IPS DF 6.9 (cell line): ENCODE measurements at places on chromosomes 7 and 10.

DNA sequence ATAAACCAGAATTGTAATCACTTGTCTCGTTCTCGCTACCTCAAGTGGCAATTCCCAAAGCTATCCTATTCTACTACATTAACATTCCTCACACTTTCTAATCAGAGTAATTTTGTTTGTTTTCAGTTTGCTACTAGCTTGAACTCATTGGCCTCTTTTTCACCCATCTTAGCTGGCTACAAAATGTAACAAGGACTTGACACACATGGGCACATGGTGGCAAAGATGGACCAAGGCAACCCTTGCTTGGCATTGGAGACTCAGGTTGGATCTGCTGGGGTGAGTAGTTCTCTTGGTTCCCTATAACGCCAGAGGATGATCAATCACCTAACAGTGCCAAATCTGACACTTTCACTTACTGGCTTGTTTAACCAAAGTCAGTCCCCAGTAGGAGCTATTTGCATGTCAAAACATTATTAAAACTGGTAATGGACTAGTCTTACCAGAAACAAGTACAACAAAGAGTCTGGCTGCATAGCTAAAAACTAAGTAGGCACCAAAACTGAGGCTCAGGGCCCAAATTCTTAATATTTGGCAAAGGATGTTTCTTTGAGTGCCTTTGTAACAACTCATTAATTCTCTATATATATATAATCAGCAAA lies 1.9 kb downstream of the USP6NL start:
- H3K4me1 ChIP-seq = peaks cover 3% of the 10 kb centered on the region; the same call in 1 of the 2 replicates
- no peak overlapping the region for H3K27ac ChIP-seq
- no peaks in the 10 kb centered on the region for H3K36me3 ChIP-seq
- H3K27me3 ChIP-seq = no peaks in the 10 kb centered on the region

GRCh38 chr10:128873411-128874054 lies 593.5 kb upstream of the MGMT start:
- H3K4me1 ChIP-seq = no peaks in the 10 kb centered on the region
- no peak overlapping the region for H3K27ac ChIP-seq
- no peak for DNase-seq
- no peaks in the 10 kb centered on the region for H3K27me3 ChIP-seq

DNA sequence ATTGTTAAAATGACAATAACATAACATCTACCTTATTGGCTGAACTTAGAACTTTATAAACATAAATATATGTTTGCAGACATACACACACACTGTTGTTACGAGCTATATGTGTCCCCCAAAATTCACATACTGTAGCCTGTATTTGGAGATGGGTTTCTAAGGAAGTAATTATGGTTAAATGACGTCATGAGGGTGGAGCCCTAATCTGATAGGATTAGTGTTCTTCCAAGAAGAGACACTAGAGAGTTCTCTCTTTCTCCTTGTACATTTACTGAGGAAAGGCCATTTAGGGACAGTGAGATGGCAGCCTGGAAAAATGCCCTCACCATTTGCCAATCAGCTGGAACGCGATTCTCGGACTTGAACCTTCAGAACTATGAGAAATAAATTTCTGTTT lies 211.7 kb downstream of the SUGCT start:
- no peaks in the 10 kb centered on the region for H3K36me3 ChIP-seq
- H3K27me3 ChIP-seq = no peaks in the 10 kb centered on the region
- no peak overlapping the region for H3K4me3 ChIP-seq

DNA sequence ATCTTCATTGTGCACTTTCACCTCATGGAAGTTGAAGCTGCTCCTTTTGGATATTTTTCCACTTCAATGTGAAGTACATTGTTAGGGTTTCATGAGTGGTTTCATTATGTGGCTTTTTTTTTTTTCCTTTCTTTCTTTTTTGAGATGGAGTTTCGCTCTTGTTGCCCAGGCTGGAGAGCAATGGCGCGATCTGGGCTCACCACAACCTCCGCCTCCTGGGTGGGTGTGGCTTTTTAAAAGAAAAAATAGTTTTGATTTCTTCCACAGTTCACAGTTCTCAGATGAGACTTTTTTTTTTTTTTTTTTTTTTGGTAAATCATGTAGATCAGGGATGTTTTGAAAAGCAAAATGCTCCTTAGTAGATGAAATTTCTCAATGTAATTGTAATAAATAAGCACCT lies 652.3 kb upstream of the ANKRD30A start:
- no peaks in the 10 kb centered on the region for H3K27me3 ChIP-seq
- no peaks in the 10 kb centered on the region for H3K4me1 ChIP-seq
- H3K27ac ChIP-seq = no peak overlapping the region
- no peak overlapping the region for H3K4me3 ChIP-seq
- no peaks in the 10 kb centered on the region for H3K36me3 ChIP-seq

DNA sequence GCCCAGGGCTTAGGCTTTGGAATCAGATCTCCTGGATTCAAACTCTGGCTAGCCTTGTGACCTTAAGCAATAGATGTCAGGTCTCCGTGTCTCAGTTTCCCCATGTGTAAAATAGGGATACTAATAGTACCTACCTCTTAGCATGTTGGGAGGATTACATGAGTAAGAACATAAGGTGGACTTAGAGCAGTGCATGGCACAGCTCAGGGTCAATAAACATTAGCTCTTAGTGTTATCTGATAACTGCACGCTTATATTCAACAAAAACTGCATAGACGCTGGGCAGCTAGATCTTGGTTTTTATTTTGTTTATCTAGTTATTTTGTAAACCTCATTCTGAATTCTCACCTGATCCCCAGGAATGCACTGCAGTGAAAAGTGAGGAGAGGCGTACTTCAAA lies 17.2 kb downstream of the TBXAS1 start:
- H3K4me1 ChIP-seq = no peaks in the 10 kb centered on the region
- no peak overlapping the region for H3K4me3 ChIP-seq
- no peak overlapping the region for H3K27ac ChIP-seq

DNA sequence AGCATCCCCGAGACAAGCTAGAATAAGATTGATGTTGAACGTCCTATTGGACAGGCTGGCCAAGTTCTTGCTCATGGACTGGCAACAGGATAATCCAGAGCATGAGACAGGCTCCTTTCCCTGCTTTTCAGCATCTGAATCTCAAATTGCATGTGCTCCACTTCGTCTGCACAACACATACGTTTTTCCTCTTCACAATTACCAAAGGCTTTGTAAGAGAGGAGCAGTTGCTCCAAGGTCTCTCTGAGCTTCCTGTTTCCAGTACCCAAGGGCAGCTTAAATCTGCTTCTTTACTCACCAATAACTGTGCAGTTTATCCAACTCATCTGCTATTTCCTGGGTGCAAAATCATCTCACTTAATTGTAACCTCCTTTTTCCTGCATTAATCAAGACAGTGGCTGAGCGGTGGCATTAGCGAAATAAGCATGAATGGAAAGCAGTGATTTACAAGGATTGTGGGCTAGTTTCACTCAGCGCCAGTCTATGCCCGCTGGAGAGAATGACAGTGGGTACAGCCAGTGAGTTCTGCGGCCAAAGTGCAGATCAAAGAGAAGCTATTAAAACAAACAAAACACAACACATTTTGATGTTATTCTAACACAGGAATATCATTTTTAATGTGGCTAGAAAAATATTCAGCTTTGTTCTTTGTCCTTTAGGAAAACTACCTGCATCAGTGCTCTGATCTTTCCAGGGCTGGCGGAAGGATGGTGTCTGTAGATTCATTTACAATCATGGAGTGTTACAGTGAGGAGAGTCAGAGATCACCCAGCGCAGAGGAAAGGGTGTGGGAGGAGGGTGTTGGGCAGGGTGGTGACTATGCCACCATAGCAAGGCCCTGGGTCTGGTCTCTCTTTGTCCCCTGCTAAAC lies 79.8 kb downstream of the CHN2 start:
- H3K27ac ChIP-seq = no peak overlapping the region
- no peak overlapping the region for H3K4me3 ChIP-seq
- no peak for DNase-seq

DNA sequence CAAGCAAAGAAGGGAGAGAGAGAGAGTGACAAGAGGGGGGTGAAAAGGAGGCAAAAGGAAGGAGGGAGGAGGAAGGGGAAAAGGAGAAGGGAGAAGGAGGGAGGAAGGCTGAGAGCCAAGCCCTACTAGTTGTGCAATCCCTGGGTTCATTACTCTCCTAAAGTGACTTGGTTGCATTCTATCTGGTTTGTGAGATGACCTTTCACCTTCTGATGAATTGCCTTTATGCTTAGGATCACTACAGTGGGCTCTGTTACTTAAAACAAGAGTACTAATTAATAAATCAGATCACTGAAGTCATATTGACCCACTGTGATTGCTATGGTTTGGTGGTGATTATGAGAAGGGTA lies 144.9 kb downstream of the KIF20B start:
- no peaks in the 10 kb centered on the region for H3K36me3 ChIP-seq
- H3K27me3 ChIP-seq = 0 out of 2 replicates have a peak, but pooled peaks cover 2% of the 10 kb centered on the region
- peaks cover 2% of the 10 kb centered on the region; the same call in 1 of the 2 replicates for H3K4me1 ChIP-seq
- DNase-seq = no peak
- no peak overlapping the region for H3K4me3 ChIP-seq

DNA sequence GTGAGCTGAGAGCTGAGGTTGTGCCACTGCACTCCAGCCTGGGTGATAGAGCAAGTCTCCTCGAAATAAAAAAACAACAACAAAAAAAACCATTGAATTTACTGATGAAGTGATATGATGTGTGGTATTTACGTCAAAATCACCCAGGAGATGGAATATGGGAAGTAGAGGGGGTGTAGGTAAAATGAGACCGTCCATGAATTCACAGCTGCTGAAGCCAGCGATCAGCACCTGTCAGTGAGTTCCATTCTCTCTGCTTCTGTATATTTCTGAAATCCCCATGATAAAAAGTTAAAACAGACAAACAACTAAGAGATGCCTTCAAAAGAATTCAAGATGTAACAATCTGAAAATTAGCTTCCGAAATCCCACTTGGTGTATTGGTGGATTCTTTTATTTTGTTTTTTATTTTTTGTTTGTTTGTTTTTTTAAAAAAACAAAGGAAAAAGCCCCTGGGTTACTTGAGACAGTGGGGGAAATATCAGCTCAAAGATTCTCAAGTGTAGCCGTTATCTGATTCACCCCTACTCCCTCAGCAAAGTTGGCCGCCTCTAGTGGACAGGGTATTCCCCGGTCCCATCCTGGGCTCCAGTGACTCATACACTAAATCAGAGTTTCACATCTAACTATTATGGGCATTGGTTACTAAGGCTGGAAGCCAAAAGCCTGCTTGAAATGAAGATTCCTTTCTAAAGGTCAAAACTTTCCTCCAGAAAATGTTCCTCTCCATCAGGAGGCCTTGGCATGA lies 76.4 kb downstream of the MAP3K8 start:
- no peak for DNase-seq
- no peaks in the 10 kb centered on the region for H3K4me1 ChIP-seq
- no peaks in the 10 kb centered on the region for H3K36me3 ChIP-seq
- H3K27ac ChIP-seq = no peak overlapping the region

DNA sequence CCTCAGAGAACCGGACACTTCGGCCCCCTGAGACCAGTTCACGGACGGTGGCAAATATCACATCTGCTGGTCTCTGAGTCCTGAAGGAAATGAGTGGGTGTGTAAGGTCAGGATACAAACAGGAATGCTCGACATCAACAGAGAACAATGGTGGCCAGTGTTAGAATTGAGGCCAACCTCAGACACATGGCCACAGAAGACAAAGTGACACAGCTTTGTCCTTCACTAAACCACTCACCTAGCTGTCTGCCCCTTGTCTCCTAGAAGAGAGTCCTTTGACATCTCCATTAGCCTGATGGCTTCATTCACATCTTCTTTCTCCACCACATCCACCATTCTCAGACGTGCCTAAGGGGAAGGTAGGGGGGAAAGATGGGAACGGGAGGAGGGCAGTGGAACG lies 4.3 kb downstream of the COPS6 start:
- peaks cover 64% of the 10 kb centered on the region for H3K36me3 ChIP-seq
- DNase-seq = no peak
- H3K4me3 ChIP-seq = no peak overlapping the region
- H3K27ac ChIP-seq = no peak overlapping the region
- H3K4me1 ChIP-seq = no peaks in the 10 kb centered on the region

DNA sequence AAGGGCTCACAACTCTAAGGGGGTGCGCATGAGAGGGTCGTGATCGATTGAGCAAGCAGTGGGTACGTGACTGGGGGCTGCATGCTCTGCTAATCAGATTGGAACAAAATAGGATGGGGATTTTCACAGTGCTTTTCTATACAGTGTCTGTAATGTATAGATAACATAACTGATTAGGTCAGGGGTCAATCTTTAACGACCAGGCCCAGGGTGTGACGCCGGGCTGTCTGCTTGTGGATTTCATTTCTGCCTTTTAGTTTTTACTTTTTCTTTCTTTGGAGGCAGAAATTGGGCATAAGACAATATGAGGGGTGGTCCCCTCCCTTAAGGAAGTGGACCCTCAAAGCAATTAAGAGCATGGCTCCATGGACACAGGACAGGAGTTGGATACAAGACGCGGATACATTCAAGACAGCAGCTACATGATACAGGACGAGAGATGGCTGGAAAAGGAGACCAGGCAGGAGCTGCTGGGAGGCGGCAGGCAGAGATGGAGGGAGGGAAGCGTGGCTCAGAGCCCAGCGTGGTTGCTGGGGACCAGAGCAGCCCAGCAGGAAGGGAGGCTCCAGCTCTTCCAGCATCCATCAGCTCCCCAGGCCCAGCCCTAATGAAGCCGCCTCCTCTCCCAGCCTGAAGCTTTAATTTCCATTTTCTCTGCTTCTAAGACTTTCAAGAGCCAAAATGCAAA lies 31.6 kb downstream of the GSDME start:
- peaks cover 7% of the 10 kb centered on the region for H3K4me1 ChIP-seq
- H3K4me3 ChIP-seq = no peak overlapping the region
- H3K36me3 ChIP-seq = no peaks in the 10 kb centered on the region
- no peaks in the 10 kb centered on the region for H3K27me3 ChIP-seq

DNA sequence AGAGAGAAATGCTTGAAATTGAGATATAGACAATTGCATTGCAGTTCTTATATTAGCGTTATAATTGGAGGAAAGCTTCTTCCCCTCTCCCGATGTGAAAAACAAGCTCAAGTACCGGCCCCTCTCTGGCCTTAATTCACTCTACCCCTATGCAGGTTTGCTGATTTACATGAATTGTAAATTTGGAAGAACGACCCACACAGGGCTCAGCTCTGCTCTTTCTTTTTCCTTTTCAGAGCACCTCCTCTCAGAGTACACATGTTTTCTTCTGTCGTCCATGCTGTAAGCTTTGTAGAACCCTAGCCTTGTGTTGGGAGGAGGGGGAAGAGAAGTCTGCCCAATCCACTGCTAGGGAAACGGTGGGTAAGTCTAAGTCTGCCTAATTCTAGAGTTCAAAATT lies 140.8 kb downstream of the IQUB start:
- H3K4me1 ChIP-seq = no peaks in the 10 kb centered on the region
- H3K4me3 ChIP-seq = no peak overlapping the region
- H3K36me3 ChIP-seq = no peaks in the 10 kb centered on the region
- H3K27ac ChIP-seq = no peak overlapping the region
- no peaks in the 10 kb centered on the region for H3K27me3 ChIP-seq
